Fibroblast of skin of right biceps (primary cell): ENCODE measurements at places on chromosomes 6 and 20.

DNA sequence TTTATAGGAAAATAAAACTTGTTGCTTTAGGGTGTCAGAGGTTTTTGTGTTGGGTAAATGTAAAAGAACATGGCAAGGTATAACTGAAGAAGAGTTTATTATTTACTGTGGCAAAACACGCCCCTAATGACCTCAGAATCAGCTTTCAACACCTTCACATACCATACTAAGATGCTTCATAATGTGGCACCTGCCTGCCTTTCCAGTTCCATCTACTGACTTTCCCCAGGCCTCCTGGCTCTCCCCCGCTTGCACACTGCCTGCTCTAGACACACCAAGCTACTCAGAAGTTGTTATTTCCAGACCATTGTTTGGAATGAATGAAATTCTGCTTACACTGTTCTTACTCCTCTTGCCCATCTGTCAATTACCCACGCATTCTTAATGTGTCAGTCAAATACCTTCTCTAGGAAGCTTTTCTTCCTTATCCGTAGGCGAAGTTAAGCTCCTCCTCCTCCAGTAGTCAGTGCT, 1.8 kb downstream of the TIAM2 start:
- DNase-seq: no peak

DNA sequence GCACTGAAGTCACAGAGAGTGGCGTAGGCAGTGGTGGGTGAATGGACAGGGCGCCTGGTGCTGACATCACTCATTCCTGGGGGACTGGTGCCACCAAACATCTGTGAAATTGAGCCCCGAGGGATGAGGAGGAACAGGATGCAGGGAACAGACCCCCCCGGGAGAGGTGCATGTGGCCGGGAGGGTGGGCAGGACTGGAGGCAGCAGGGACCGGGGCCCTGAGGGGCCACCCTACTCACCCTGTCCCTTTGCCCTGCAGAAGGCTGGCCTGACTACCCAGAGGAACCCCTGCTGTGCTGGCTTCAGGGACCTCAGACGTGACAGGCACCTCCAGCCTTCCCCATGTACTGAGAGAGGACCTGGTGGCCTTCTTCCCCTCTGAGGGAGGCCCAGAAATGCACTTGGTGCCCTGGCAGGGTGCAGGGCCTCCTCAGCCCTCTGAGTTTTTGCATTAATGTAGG, 25.1 kb downstream of the SYNDIG1 start:
- no peak for DNase-seq

DNA sequence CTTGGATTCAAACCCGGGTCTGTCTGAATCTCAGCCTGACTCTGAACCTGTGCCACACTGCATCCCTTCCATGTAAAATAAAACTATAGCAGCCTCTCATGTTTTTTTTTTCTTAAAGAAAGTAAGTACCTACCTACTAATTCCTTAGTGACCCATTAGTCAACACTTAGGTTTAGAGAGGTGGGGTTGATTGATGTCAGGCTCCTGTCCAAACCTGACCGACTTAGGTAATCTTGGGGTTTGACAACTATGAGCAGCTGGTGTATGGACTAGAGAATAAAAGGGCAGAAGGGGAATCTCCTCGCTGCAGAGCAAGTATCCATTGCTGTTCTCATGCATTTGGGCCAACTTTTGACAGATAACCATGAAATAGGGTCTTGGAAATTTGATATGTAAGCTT, 6.5 kb downstream of the NKAIN2 start:
- no peak for DNase-seq

DNA sequence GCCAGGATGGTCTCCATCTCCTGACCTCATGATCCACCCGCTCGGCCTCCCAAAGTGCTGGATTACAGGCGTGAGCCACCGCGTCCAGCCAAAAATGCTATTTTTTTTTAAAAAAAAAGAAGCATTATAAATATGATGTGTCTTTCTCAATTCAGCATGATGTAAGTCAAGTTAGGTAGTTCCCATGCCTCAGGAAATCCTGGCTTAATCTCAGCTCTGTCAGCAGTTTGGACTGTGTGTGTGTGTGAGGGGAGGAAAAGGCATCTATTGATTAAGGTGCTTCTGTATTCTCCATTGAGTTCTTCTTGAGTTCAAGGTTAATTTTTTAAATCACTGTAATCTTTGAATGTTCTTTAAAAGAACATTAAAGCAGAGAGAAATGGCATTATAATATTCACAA, 51.5 kb downstream of the GMDS start:
- no peak for DNase-seq

GRCh38 chr6:33906439-33906838, 102.6 kb upstream of the MLN start:
- DNase-seq: no peak

DNA sequence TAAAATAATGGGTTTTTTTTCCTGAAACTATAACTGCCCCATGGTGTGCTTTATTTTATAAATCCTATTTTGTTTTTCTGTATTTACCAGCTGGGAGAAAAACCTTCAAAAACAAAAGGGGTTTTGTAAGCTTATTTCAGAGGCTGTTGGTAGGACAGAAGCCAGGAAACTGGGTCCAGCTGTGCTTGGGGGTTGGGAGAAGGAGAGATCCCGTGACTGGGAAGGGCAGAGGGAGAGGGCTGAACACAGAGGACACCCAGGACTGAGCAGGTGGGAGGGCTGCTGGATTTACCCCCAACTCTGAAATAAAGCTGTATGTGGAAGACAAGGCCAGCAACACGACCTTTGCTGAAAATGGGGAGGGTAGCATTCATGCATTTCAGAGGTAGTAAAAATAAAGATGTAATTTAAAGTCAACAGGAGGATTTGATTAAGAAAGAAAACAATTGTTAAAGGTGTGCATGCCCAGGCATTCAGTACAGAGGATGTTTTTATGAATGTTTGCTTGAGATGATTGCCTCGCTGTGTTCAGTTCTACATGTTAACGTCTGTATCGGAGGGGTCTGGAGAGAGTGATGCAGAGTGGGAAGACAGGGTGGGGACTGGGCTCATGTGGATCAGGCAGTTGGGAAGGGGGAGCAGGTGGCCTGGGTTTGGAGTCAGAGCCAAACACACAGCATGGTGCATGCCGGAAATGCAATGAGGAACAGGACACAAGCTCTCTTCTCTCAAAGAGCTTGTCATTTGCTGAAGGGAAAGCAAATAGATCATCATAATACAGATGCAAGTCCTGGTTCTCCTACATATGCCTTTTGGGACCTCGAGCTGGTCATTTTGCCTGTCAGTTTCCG, 21.4 kb downstream of the ARFGEF3 start:
- DNase-seq: no peak

DNA sequence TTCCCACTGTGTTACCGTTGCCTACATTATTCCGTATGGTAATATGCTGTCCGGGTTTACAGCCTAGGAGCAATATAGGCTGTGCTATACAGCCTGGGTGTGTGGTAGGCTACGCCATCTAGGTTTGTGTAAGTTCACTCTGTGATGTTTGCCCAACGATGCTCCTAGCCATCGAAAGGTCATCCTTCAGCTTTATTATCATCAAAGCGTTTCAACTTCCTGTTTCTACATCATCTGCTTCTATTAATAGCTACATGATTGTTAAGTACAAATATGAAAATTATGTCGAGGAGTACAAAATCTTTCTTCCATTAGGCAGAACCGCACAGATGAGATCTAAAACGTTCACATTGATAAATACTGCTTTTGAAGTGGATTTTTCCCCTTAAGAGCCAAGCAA, 69.9 kb downstream of the PPP1R14C start:
- DNase-seq: peak; percentile 57

- DNase-seq: no peak
These were observed 1454.9 kb downstream of the HACE1 start for GRCh38 chr6:103404799-103405198.

DNA sequence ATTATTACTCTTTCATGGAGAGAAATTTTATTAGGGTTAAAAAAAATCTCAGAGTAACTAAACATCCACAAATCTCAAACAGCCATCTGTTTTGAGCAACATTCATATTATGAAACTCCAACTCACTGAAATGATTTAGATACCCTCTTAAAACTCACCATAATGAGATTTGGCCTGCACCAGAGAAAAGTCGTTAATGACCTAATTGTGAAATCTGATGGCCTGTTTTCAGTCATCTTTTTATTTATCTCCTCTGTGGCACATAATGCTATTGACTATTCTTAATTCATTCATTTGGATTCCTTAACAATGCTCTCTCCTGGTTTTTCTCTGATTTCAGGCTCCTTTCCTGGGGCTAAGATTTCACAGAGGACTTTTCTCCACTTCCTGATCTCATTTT, 192.7 kb downstream of the RNF144B start:
- no peak for DNase-seq

GRCh38 chr6:56403745-56404144, 156.4 kb upstream of the COL21A1 start:
- DNase-seq: no peak

- peak; percentile 69 for DNase-seq
These were observed 18.0 kb upstream of the DSE start for GRCh38 chr6:116352515-116353471.

GRCh38 chr6:151376440-151376839, 14.9 kb downstream of the ZBTB2 start:
- DNase-seq: no peak

GRCh38 chr6:85364344-85364743, 85.5 kb upstream of the NT5E start:
- peak; percentile 82 for DNase-seq

DNA sequence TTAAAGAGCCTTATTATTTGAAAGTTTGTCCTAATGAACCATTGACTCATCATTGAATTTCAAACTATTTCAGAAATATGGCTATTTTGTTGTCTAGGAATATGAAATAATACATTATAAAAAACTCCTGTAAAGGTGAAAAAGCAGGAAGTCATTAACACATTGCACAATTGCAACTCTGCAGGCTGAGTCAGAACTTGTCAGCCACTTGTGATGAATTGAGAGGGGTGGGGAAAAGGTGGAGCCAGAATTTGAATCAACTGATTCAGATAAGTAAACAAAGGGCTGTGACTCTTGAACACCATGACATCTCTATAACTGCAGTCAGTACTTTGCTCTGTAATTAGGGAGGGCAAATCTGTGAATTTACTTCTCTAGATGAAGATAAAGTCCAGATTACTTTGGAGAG, 6.0 kb downstream of the C6orf141 start:
- peak; percentile 70 for DNase-seq

DNA sequence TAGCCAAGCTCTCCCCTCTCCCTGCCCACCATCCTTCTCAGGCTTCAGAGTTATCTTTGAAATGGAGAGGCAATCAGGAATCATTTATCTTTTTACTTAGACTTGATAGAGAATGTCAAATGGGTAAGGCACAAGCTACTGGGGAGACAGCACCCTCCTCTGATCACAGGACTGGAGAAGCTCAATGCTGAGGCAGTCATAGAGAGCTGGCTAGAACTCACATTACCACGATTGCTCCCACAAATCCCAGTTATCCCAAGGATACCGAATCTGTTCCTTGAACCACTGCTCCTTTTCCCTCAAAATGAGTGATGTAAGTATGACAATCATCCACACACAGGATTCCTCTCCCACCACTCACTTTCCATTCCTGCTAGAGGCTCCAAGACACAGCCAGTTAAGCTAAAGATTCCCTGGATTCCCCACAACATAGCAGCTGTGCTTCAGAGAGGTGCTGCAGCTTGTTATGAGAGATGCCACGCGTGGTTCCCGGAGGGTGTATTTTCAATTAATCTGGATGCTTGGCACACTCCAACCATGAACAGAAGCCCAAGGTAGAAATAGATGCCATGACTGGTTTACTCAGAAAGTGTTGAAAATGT, 96.2 kb upstream of the VGLL2 start:
- no peak for DNase-seq

DNA sequence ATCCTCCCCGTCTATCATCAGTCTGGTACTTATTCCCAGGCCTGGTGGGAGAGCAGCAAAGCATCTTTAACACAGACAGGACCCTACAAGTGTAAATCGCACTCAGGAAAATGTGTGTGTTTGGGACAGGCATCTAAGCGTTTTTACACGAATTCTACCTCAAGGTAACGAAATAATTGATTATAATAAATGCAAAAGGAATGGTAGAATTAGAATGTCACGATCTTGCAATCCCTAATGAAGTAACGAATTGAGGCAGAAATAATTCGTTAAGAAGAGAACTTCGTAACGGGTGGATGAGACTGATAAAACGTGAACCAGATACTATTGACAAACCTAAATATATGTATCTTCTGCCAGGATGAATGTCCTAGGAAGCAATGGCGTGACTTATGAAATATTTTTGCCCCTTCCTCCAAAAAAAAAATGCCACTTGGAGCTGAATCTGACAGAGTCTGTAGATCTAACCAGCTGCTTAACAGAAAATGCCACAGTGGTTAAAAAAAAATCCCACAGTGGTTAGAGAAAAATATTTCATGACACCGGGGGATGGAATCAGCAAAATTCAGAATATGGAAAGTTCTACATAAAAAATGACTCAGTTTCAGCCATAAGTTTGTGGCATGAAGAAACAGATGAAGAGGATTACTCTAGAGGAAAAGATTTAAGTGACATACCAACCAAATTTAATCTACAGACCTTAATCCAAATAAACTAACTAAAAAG, 68.7 kb downstream of the F13A1 start:
- peak; percentile 64 for DNase-seq

- peak; percentile 31 for DNase-seq
These were observed 130.6 kb downstream of the NFATC2 start for GRCh38 chr20:51411870-51412269.

- DNase-seq: peak; percentile 46
These were observed 89.0 kb downstream of the EDN1 start for GRCh38 chr6:12379181-12379580.

DNA sequence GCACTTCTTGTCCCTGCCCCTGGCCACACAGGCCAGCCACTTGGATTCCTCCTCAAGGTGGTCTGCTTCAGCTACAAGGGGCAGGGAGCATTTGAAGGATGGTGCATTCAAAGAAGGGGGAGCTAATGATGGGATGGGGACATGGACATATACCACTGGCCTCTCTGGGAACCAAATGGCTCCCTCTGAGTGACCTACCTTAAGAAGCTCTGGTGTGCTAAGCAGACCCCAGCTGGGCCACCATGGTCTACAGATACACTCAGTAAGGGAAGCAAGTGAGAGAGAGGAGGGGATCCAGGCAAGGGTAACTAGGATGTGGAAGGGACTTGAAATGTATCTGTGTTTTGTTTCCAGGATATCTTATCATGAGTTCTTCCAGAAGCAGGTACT, 62.4 kb downstream of the TTI1 start:
- no peak for DNase-seq

GRCh38 chr6:14046476-14047068, 71.0 kb upstream of the CD83 start:
- peak; percentile 45 for DNase-seq
